ENCODE measurements at places on chromosomes 3 and 15.

DNA sequence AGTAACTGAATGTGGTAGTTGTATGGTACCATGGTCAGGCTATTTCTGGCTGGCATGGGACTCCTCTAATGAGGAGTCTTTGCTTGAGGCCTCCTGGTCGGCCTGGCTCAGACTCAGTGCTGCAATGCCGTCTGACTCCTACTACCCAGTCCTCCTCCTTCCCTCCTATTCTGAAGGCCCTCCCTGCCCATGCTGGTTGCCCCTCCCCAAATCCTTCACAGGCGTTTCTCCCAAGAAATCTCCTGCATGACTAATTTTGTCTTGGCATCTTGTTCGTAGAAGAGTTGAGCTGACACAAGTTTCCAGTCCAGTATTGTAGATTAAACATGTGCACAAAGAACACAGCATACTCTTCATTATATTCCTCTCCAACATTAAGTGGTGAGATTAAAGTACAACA, 115.5 kb downstream of the NFKBIZ start:
- no peak for DNase-seq

GRCh38 chr3:18745472-18745871, 320.3 kb upstream of the SATB1 start:
- DNase-seq: no peak

GRCh38 chr3:64331605-64332004, 106.3 kb upstream of the PRICKLE2 start:
- no peak for DNase-seq

DNA sequence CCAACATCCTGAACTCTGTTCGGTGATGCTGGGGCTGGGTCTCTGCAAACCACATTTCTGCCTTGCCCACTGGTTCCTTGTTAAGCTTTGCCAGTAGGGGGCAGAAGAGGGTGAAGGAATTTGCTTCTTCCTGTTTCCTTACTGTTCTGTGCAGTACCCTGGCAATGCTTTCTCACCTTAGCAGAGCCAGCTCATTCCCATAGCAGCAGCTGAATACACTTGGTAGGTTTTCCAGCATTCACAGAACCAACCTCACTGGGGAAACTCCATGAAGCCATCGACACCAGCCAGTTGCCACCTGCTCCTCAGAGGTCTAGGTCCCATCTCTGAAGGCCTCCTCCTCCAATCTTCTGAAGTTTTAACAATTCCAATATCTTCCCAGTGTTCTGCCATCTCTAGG, 308.4 kb downstream of the PDCD6IP start:
- no peak for DNase-seq

DNA sequence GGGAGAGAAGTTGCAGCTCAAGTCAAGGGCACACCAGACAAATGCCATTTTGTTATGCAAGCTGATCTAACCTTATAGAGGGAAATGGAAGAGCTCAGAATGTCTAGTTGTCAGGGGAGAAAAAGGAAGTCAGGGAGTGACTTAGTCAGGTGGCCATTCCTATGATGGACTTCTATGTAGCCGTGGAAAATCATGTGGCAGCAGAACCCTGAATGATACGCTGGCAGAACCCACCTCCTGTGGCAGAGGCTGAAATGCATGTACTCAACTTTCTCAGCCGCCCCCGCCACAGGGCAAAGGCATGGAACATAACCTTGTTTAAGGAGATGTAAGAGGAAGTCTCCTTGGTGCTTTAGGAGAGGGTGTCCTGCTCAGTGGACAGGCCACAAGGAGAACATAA, 37.7 kb upstream of the PARL start:
- DNase-seq: no peak
